HS-27A (cell line): ENCODE measurements at places on chromosomes 7 and 10.

DNA sequence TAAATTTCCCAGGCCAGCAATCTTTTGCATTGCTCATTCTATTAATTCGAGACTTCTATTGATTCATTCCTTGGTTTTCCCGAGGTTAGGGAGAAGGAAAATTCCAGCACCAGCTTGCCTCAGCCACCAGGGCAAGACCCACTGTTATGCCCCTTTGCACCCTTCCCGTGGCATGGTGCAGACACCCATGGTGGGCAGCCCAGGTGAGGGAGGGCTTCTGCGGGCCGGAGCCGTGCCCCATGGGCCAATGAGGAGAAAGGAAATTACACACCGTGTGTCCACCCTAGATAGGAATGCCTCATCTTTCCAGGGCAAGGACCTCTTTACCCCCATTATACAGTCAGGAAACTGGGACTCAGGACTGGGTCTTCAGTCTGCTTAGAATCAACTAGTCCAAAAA lies 4.5 kb upstream of the GRID1 start:
- no peak for DNase-seq

DNA sequence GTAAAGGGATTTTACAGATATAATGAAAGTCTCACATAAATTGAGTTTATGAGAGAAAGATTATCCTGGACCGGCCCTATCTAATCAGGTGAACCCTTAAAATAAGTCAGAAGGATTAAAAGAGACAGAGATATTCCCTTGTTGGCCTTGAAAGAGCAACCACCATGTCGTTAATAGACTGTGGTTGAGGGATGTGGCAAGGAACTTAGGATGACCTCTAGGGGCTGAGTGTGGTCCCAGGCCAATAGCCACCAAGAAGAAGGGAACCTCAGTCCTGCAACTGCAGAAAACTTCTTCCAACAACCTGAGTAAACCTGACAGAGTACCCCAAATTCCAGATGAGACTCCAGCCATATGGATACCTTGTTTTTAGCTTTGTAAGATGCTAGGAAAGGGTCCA lies 121.5 kb downstream of the POLR1F start:
- no peak for DNase-seq

- DNase-seq: peak; percentile 76
Observed at GRCh38 chr7:47795631-47796030, 152.6 kb downstream of the PKD1L1 start.

DNA sequence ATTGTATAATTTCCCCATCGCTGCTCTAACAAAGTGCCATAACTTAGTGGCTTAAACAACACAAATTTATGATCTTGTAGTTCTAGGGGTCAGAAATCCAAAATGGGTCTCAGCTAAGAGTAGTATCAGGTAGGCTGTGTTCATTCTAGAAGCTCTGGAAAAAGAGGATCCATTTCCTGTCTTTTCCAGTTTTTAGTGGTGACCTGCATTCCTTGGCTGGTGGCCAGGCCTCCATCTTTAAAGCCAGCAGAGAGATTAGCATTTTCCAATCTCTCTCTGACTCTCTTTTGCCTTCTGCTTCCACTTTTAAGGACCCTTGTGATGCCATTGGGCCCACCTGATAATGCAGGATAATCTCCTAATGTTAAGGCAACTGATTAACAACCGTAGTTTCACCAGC lies 41.0 kb upstream of the C10orf120 start:
- DNase-seq: no peak
